Hepatic stellate cell (primary cell): ENCODE measurements at places on chromosomes 1 and 21.

GRCh38 chr1:2284932-2285331, 56.8 kb downstream of the SKI start:
- DNase-seq: no peak

DNA sequence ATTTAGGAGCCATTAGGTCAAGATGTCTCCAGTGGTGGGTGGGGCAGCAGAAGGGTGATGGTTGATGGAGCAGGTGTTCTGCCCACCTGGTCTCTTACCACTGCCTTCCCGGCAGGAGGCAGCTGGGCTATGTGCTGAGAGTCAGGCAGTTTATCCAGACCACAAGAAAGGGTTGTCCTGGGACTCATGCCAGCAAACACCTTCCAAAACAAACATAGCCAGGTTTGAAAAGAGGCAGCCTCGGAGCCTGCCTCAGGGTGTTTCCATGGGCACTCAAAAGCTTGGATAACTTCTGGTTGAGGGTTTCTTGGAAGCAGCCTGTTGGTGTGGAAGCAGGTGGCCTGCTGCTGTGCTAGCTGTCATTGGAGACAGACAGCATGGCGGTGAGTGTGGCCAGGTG, 187.2 kb downstream of the PCP4 start:
- DNase-seq: no peak

DNA sequence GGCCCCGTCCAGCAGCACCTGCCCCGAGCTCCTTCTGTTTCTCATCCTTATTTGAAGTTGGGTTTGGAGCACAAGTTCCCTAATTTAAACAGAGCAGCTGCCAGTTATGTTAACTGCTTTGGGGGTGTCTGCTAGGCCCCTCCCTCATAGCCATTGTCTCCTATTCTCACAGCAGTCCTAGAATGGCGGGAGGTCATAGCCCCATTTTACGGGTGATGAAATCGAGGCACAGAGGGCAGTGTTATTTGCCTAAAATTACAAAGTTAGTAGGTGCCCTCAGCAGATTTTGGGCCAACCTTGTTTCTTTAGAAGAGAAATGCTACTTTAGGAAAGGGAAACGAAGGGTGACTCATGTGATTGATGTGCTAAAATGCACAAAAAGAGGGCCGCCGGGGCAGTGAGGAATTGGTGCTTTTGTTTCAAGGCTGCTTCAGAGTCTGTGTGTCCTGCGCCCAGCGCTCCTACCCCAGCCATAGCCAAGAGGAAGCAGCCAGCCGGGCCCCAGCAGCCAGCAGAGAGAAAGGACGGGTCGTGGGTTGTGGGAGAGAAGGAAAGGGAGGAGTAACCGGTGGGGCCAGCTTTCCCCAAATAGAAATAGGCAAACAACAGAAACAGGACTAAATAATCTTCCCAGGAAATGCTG, 13.0 kb downstream of the VANGL1 start:
- DNase-seq: peak; percentile 43

GRCh38 chr1:189662190-189662589, 815.5 kb downstream of the BRINP3 start:
- DNase-seq: no peak

DNA sequence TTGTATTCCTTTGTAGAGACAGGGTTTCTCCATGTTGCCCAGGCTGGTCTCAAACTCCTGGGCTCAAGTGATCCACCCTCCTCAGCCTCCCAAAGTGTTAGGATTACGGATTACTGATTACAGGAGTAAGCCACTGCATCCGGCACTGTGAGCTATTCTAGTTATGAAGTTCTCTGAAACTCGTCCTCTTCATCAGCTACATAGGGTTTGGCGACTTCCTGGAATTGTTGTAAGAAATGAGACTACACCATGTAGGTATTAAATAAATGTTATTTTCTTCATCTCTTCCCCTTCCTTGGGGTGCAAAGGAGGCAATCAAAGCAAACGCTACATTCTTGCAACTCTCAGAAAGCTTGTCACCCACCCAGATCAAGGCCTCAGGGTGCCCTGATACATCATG, 131.2 kb upstream of the TIAM1 start:
- no peak for DNase-seq

GRCh38 chr1:26132128-26132833, 20.7 kb downstream of the PDIK1L start:
- no peak for DNase-seq

GRCh38 chr1:223082914-223083313, 60.1 kb downstream of the TLR5 start:
- no peak for DNase-seq
